ENCODE measurements at places on chromosomes 5 and 9. TPM values are rescaled to one million over a fixed set of nuclear protein-coding genes. Genes with fewer than 3 reads are reported as not detected.
A peak's percentile ranks its signal among the peaks of the same experiment; 100 is the strongest.

SH2D3C gene
- total RNA-seq: 31.6 TPM

- no peak overlapping the region for H3K4me3 ChIP-seq
- H3K4me1 ChIP-seq: no peaks in the 10 kb centered on the region
- peaks cover 50% of the 10 kb centered on the region for H3K27me3 ChIP-seq
- DNase-seq: no peak
- H3K27ac ChIP-seq: no peak overlapping the region
- no peaks in the 10 kb centered on the region for H3K36me3 ChIP-seq
These were observed 18.5 kb upstream of the SLC12A7 start for GRCh38 chr5:1130218-1130946.

BTNL3 gene
- not detected for total RNA-seq

SIT1 gene
- 37.7 TPM for total RNA-seq

DNA sequence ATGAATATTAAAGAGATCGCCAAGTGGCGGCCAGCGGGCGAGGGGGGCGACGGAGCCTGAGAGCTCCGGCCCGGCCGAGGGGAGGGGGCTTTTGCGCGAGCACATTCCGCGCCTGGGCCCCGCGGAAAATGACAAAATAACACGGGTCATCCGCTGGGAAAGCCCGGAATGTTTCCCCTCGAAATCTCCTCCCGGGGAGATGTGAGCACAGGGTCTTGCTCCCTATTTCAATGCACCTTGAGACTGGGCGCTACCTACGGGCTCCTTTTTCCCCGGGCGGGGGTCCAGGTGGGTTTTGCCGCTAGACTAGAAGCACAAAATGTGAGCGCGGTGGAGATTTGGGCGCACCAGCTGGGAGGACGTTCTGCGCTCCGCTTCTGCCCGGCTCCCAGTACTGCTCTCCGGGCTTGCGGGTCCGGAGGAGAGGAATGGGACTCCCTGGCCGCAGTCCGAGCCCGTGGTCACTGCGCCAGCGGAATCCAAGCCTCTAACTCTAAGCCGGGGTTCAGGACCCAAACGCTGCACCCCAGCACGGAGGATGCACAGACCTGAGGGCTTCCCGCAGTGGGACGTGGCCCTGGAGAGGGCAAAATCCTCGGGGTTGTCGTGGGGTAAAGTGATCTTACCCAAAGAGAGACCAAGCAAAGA, 2.8 kb upstream of the PRDM12 start:
- peaks cover 14% of the 10 kb centered on the region for H3K27me3 ChIP-seq
- H3K4me1 ChIP-seq: peaks cover 2% of the 10 kb centered on the region
- H3K27ac ChIP-seq: no peak overlapping the region
- H3K4me3 ChIP-seq: peak overlapping the region; percentile 15

SMIM33 gene
- total RNA-seq: 0.13 TPM

DNA sequence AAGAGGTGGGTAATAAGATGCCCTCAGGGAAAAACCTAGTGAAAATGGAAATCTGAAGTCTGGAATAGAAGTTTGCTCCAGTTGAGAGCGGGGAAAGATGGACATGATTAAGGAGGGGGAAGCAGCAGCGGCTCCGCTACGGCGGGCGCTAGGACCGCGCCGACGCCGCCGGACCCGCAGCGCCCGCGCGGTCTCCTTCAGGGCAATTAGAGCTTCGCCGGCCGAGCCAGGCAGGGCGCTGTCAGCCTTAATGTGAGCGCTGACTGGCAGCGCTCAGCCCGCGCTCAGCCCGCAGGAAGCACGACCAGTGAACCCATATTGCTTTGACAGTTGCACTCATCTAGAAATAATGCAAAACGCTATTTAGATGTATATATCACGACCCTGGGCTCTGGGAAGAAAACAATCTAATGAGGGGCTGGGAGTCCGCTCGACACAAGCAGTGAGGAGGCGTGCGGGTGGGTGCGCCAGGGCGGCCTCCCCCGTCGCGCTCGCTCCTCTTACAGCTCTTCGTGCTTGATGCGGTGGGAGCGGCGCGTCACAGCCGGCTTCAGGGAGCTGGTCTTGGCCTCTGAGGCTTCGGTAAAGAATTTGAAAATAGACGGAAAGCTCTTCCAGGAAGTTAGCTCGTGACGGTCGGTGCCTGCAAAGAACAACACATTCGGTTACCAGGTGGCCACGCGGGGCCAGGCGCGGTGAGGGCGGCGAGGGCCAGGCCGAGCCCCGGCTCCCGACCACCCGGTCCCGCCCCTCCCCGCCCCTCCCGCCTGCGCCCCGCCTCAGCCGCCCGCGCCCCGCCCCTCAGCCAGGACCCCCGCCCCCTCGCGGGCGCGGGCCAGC, 37.7 kb downstream of the NR2F1 start:
- no peaks in the 10 kb centered on the region for H3K36me3 ChIP-seq
- peaks cover 2% of the 10 kb centered on the region for H3K4me1 ChIP-seq
- DNase-seq: peak; percentile 37
- H3K27ac ChIP-seq: peak overlapping the region; percentile 54
- peaks cover 9% of the 10 kb centered on the region for H3K27me3 ChIP-seq

DRD1 gene
- total RNA-seq: not detected

GRCh38 chr9:110173322-110173642, 34.7 kb downstream of the C9orf152 start:
- no peak overlapping the region for H3K27ac ChIP-seq
- DNase-seq: no peak
- H3K36me3 ChIP-seq: no peaks in the 10 kb centered on the region
- H3K4me1 ChIP-seq: no peaks in the 10 kb centered on the region

- no peak overlapping the region for H3K4me3 ChIP-seq
- H3K4me1 ChIP-seq: no peaks in the 10 kb centered on the region
- H3K27ac ChIP-seq: no peak overlapping the region
- H3K27me3 ChIP-seq: no peaks in the 10 kb centered on the region
These were observed 90.5 kb downstream of the SH3TC2 start for GRCh38 chr5:148972396-148972795.

TMEM141 gene
- total RNA-seq: 53.5 TPM

DNA sequence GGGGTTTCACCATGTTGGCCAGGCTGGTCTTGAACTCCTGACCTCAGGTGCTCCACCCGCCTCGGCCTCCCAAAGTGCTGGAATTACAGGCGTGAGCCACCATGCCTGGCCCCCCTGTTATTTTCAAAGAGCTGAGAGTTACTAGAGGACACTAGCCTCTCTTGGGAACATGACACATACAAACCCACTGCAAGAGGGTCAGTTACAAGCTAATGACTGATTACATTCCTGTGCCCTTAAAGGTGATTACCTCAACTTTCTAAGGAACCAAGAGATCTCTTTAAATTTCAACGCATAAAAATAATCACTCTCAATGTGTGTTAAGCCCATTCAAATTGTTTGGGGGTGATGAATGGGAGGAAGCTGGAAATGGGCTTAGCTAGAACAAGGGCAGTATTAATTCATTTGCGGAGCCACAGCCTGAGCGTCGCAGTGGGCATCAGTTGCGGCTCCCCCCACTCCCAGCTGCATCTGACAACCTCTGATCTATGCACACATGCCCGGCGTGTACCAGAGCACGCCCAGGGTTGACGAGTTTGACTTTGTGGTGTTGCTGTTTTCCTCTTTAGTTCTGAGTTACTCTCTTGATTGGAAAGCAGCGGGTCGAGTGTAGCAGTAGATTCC, 146.9 kb downstream of the GOLPH3 start:
- H3K27ac ChIP-seq: no peak overlapping the region
- H3K4me1 ChIP-seq: no peaks in the 10 kb centered on the region
- no peak for DNase-seq
- no peaks in the 10 kb centered on the region for H3K27me3 ChIP-seq

EFNA5 gene
- total RNA-seq: 2.6 TPM

GRCh38 chr9:114153761-114154599, 1.4 kb upstream of the COL27A1 start:
- peaks cover 5% of the 10 kb centered on the region for H3K27me3 ChIP-seq
- H3K27ac ChIP-seq: no peak overlapping the region
- no peaks in the 10 kb centered on the region for H3K36me3 ChIP-seq

DNA sequence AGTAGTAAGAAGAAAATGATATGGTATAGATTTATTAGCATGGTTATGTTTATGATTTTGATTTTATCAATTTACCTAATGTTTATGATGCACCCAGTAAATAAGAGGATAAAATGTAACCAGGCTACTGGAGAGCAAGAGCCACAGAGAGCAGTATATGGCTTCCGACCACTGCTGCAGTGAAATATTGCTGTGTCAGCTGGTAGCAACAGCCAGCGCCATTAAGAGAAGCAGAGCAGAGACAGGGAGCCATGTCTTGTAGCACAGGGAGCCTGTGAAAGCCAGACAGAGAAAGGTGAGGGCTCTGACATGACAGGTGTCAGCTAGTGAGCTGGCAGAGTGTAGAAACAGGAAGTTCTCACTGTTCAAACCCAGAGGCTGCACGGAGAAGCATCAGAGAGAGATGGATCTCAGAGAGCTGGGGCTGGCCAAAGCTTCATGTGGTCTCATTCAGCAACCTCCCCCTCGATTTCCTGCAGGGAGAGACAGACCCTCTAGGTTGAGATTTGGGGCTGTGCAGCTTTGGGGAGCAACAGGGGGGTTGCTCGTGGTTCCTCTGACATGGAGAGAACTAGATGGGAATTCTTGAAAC, 202.1 kb downstream of the MED10 start:
- no peaks in the 10 kb centered on the region for H3K27me3 ChIP-seq
- no peak overlapping the region for H3K27ac ChIP-seq

CKMT2 gene
- total RNA-seq: 0.38 TPM

SLC34A1 gene
- not detected for total RNA-seq

GPBP1 gene
- 100 TPM for total RNA-seq

PCDHB12 gene
- total RNA-seq: not detected

DNA sequence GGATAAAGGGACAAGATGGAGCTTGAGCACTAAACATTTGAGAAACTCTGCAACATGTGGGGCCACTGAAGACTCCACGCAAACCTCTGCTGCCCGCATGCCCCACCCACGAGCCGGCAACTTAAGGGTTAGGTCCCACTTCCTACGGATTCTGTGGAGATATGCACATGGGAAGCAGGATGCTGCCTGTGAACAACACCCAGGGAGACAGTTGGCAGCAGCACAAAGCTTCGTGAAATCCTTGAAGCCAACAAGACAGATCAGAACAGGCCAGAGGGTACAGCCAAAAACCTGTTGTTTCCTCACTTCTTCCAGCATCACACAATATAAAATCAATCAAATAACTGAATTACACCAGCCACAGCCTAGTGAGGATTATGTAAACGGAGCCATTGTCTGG, 270.4 kb downstream of the ENC1 start:
- H3K27me3 ChIP-seq: peaks cover 4% of the 10 kb centered on the region
- DNase-seq: no peak
- H3K27ac ChIP-seq: no peak overlapping the region
- H3K4me1 ChIP-seq: no peaks in the 10 kb centered on the region

- H3K4me1 ChIP-seq: no peaks in the 10 kb centered on the region
- no peaks in the 10 kb centered on the region for H3K27me3 ChIP-seq
- H3K36me3 ChIP-seq: no peaks in the 10 kb centered on the region
- no peak overlapping the region for H3K27ac ChIP-seq
- no peak for DNase-seq
These were observed 14.6 kb downstream of the IL33 start for GRCh38 chr9:6230037-6230780.

GAS1 gene
- 0.68 TPM for total RNA-seq

DNA sequence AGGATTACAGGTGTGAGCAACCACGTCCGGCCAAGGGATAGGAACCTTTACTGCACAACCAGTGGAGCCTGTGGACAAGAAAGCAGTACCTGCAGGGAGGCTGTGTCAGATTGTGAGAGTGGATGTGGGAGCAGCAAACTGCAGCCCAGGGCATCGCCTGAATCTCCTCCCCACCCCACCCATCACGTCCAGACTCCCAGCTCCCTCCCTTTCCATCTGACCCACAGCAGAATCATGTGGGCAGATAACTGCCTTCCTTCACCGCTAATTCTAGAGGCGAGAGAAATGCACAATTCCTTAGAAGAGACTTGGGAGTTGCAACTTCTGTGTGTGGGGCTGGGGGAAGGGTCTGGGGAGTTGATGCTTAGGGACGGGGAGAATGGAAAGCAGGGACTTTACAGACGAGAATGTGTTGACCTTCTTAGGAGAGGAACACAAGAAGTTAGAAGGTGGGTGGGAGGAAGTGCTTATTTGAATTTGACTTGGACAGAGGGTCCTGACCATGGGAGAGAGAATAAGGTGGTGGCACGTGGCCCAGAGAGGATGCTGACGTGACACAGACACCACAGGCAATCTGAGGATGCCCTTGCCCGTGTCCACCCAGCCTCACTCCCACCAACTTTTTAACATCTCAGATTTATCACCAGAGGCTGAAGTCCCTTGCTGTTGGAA, 4.5 kb upstream of the LCP2 start:
- peaks cover 72% of the 10 kb centered on the region for H3K4me1 ChIP-seq
- peak overlapping the region; percentile 95 for H3K27ac ChIP-seq
- no peaks in the 10 kb centered on the region for H3K27me3 ChIP-seq
- no peaks in the 10 kb centered on the region for H3K36me3 ChIP-seq
- DNase-seq: no peak
- H3K4me3 ChIP-seq: peak overlapping the region; percentile 48

- H3K4me1 ChIP-seq: no peaks in the 10 kb centered on the region
- H3K4me3 ChIP-seq: no peak overlapping the region
- no peaks in the 10 kb centered on the region for H3K36me3 ChIP-seq
- no peaks in the 10 kb centered on the region for H3K27me3 ChIP-seq
These were observed 464.1 kb upstream of the KLF4 start for GRCh38 chr9:107953556-107954125.

DNA sequence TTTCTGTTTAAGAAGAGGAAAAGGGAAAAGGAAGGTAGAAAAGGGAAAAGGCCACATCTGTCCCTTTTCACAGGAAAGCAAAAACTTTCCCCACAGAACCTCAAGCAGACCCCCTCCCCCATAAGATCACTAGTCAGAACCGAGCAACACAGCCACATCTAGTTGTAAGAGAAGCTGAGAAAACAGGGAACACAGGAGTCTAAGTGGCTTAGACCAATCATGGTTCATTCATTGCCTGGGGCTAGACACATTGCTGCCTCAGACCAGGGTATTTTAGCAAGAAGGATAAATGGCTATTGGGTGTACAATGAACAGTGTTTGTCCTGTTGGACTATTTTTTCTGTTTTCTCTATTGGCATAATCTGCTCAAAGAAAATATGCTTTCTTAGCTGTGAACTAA, 98.0 kb downstream of the ARL15 start:
- no peak overlapping the region for H3K27ac ChIP-seq
- H3K27me3 ChIP-seq: no peaks in the 10 kb centered on the region
- no peak for DNase-seq
- H3K4me1 ChIP-seq: no peaks in the 10 kb centered on the region
- no peaks in the 10 kb centered on the region for H3K36me3 ChIP-seq
- H3K4me3 ChIP-seq: no peak overlapping the region

LHX3 gene
- not detected for total RNA-seq

DNA sequence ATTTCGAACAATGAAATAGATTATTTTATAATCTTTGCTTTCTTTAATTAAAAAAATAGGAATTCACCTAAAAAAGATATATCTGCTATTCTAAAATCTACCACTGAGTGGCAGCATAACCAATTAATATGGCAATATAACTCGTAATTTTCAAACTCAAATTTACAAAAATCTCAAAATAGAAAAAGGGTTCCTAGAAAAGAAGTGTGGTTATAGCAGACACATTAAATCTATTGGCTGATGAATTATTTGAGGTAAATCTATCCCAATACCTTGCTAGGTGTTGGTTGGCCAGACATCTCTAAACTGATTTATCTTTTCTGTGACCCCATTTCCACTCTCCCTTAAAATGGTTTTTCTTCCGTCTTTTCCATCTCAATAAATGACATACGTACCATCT, 30.2 kb upstream of the NRG2 start:
- H3K4me1 ChIP-seq: no peaks in the 10 kb centered on the region
- H3K36me3 ChIP-seq: no peaks in the 10 kb centered on the region
- H3K27me3 ChIP-seq: peaks cover 4% of the 10 kb centered on the region
- DNase-seq: no peak
- H3K4me3 ChIP-seq: no peak overlapping the region
